Gastroesophageal sphincter (tissue), 4 donors: ENCODE measurements at places on chromosomes 2 and 18. TPM values are rescaled to one million over a fixed set of nuclear protein-coding genes. Genes with fewer than 3 reads are reported as not detected.

The RAB27B gene
- 3.0 TPM for total RNA-seq

The GRB14 gene
- 0.94 TPM for total RNA-seq

The CFC1 gene
- 0.54 TPM for total RNA-seq

DNA sequence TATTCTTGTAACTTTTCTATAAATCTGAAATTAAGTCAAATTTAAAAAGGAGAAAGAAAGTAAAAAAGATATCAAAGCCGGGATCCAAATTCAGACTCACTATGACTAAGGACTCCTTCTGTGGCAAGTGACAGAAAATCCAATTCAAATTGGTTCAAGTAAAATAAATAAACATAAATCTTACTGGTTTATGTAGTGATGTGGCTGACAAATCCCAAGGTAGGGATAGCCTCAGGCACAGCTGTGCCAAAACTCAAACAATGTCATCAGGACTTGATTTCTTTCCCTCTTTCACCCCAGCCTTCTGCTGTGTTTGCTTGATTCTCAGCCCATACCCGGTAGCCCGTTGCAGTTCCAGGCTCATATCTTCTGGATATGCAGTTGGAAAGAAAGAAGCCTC is 284.6 kb downstream of the SP3 start:
- no peak for ATAC-seq

The SEH1L gene
- total RNA-seq, result 36.2 TPM

- no peak for ATAC-seq
Observed at GRCh38 chr2:18117592-18117991, 239.1 kb downstream of the KCNS3 start.

The SCTR gene
- 0.81 TPM for total RNA-seq

- ATAC-seq, result no peak
Observed at GRCh38 chr2:62152000-62152399, 43.9 kb upstream of the B3GNT2 start.

DNA sequence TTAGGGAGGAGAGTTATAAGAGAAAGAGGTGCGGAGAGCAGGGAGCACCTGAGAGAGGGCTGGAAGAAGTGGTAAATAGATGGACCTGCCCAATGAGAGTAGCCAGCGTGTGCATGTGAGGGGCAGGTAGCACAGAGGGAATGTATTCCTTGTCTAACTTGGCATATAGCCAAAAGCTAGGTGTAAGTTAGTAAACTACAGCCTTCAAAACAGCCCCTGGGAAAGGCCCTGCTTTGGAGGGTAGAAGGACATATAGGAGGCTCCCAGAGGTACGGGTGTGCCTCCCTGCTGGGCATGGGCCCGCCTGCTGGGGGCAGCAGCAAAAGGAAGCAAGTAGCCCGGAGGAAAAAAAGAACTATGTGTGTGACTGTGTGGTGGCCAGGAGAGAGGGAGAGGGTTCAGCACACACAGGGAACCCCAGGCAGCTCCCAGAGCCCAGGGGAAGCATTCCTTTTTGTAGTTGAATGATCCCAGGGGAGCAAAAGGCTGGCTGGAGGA is 48.0 kb downstream of the TCF7L1 start:
- ATAC-seq, result no peak

DNA sequence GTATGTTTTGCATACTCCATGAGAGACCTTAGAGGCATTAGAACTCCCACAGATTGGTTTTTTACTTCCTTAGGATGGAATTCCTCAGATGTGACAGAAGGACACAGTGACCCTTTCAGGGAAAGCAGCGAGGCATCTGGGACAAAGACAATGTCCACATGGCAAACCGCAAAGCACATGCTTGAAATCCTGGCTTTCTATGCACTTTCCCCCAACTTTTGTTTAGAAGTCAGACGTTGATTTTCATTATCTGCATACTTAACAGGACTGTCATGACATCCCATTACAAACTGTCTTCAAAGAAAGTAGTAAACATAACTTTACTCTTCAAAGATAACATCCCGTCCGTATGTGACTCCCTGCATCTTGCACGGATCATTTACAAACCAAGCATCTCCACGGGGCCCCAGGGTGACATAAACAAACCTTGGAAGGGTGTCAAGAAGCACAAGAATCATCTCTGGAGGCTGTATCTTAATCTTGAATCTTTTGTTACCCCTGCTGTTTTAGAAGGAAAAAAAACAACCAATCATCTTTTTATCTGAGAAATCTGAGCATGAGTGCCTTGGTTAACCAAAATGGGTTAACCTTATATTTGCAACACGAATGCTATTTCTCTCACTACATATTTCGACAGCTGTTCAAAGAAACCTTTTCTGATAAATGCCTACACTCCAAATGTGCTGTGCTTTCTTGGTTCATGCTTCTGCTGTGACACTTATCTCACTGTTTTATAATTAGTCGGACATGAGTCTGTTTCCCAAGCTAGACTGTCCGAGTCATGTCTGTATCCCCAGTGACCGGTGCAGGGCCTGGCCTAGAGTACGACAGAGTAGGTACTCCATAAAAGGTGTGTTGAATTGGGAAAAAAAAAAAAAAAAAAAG is 90.8 kb downstream of the CCBE1 start:
- no peak for ATAC-seq

The ATOH8 gene
- total RNA-seq, result 79.5 TPM

- ATAC-seq, result no peak
Observed at GRCh38 chr18:45719106-45719505, 4.9 kb upstream of the SLC14A1 start.

DNA sequence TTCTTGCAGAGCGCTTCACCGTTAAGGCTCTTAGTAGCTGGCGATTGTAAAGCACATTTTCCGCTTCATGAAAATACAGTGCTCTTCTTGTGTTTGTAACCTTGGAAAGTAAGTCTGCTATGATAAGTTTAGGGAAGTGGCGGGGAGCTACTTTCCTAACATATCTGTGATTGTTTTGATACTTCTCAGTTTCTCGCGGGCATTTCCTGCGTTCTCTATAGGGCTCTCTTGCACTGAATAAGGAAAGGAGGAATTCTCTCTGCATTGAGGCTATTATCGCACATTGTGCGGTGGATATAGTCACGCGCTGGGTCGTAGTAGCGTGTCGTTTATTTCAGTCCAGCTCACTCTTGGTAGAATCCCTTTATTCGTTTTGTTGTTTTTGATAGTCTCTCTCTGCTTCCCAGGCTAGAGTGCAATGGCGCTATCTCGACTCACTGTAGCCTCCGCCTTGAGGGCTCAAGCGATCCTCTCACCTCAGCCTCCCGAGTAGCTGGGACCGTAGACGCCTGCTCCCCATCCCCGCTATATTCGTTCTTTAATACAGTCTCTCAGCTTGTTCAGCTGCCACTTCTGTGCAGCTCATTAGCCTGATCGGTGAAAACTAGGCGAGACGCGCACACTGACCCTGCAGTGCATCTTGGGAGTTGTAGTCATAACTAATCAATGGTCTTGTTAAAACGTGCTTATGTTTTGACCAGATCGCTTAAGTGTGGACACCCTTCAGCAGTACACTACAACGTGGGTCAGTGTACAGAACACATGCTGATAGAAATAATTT is 1.0 kb upstream of the PPP4R3B start:
- no peak for ATAC-seq

The AGXT gene
- not detected for total RNA-seq

DNA sequence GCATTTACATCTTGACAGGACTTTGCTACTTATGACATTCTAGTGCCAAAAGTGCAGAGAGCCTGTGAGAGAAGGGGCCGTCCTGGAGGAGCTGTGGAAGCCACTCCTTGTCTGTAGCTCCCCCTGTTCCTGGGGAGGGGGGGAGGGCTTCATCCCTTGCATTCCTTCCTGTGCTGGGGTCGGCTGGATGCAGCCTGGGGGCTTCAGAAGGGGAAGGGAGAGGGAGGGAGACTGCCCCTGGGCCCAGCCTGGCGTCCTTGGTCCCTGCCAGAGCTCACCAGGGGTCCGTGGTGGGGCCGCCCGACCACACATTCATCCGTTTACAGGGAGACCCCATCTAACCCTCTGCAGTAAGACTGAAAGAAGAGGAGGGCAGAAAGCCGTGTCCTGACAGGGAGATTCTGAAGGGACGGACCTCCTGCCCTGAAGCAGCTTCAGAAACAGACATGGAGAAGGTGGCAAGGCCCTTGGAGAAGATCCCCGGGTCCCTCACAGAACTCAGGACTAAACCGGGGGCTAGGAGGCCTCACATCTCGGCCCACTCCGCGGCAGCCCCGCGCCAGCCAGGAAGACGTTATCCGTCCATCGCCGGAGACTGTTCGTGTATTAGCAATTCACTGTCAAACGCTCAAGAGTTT is 258.3 kb upstream of the SALL3 start:
- no peak for ATAC-seq

The COL4A4 gene
- 5.1 TPM for total RNA-seq

DNA sequence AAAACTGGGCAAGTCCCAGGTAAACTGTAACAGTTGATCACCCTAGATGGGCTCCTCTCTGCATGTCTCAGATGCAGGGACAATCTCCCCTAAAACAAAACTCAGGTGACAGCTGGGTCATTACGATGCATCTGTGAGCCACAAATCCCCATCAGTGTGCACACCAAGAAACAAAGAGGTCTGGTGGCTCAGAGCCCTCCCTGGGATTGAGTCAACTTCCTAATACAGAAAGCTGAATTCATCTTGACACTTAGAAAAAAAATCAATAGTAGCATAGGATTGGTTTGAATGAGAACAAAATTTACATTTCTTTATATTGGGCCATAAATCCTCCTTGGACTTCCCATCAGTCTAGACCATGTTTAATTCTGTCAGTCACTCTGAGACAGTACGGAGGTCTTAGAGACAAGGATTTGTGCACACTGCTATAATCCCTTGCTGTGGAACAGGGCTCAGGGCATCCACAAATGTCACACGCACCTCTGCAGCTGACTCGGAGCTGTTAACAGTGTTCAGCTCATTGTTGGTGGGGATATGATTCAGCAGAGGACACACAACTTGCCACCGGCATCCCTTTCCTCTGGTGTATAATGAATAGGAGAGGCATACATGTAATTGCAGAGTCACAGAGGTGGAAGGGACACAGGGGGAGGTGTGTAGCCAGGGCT is 44.5 kb upstream of the DAPL1 start:
- ATAC-seq, result no peak

- no peak for ATAC-seq
Observed at GRCh38 chr18:34936772-34937171, 104.4 kb upstream of the MAPRE2 start.

GRCh38 chr2:152617456-152618192 is 99.6 kb downstream of the PRPF40A start:
- ATAC-seq, result no peak

The RAPGEF4 gene
- total RNA-seq, result 2.5 TPM

DNA sequence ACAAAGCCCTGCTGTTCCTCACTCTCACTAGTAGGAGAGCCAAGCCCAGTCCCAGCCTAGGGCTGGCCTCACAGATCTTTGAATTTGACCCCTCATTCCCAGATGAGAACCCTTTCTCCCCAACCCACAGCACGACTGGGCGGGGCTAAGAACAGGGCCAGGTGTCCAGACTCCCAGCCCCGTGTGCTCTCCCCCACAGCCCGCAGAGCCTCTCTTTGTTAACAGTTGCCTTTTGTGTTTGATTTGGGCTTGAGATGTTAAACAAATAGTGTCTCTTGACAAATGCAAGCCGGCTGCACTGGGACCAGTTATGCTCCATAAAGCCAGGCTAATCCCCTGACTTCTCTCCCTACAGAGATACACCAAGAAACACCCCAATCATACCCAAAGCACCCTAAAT is 4.7 kb upstream of the KCNK3 start:
- no peak for ATAC-seq

DNA sequence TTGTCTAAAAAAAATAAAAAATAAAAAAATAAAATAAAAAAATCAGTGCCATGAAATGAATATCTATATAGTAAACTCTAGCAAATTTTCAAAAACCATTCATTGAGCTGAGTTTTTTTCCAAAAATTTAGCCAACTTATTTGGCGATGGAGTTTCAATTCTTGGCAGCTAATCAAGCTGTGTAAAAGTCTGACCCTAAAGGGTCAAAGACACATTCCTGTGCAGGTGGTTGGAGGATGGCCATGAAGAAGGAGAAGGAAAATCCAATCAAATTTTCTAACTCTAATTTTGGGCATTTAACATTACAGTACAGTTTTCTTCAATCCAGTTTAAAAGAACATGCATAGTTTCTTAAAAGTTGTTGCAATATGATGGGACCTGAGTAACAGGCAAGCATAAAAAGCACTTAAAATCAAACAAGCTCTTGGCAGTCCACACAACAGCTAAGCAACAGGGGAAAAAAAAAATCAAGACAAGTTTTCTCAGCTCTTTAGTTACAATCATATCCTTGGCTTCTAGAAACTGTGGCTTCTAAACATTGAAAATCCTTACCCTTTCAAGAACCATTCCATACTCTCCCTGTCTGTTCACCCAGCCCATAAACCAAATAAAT is 54.5 kb downstream of the ACVR1 start:
- ATAC-seq, result no peak

The COLEC11 gene
- 5.0 TPM for total RNA-seq

The IMP4 gene
- 78.8 TPM for total RNA-seq

DNA sequence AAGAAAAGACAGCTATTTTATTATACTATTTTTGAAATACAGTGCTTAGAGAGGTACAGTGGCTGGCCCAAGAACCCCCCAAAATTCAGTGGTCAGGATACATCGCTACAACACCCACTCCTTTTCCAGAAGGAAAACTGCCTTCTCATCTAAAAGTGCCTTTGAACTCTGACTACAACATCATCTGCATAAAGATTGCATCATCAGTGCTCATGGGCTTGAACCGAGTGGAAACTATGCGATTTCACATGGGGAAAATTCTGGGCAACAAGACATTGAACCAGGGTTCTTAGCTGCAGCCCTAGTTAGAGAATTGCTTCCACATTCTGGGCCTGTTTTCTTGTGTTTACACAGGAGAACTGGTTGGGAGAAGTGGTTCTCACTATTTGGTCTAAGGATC is 294.6 kb upstream of the SLC14A2 start:
- no peak for ATAC-seq

- ATAC-seq, result no peak
Observed at GRCh38 chr2:172062402-172063004, 22.8 kb upstream of the DLX1 start.

The COLEC12 gene
- 40.1 TPM for total RNA-seq

DNA sequence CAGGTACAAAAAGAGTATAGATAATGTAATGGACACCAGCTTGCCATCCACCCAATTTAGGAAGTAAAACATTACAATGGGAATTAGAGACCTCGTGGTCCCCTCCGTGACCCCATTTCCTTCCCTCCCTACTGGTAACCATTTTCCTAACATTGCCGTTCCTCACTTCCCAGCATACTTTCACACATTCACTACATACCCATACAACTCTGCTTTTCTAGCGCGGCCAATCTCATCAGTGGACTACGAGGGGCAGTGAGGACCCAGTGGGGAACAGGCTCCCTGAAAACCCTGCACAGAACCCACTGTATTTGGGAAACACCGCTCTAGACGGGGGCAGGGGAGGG is 1.1 kb downstream of the ENOSF1 start:
- no peak for ATAC-seq

- no peak for ATAC-seq
Observed at GRCh38 chr2:234992196-234992595, 40.4 kb downstream of the SH3BP4 start.

The DNPEP gene
- 55.9 TPM for total RNA-seq
